Trophoblast cell (in vitro differentiated cells and primary cell): ENCODE measurements at places on chromosomes 6 and 20.

DNA sequence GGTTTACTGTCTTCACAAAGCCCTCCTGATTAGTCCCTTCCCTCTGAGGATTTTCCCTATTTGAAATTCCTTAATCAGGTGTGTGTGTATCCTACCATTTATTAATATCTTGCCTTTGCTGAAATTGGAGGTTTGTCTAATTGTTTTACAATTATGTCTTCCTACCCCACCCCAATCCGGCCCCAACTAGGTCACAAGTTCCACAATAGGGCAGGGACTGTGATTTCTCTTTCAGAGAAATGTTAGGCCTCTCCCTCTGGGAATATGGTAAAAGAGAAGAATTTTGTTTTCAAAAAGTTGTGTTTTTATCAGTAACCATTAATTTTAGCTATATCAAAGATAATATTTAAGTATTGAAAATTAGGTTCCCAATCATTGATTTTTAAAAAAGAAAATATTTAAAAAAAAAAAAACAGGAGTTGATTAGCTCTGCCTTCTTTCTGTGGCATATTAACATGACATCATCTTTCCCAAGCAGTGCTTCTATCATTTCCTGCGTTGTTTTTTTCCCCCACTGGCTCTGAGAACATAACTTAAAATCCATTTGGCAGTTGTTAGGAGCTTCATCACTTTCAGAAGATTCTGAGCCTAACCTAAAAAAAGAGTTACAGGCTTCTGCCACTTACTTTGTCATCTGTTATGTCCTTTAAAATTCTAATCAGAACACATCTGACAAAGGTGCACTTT is 36.1 kb downstream of the BLOC1S5 start:
- DNase-seq: no peak

GRCh38 chr20:56245761-56246160 is 2.8 kb upstream of the MC3R start:
- DNase-seq: no peak

GRCh38 chr20:53606364-53606985 is 12.8 kb upstream of the ZNF217 start:
- peak; percentile 42 for DNase-seq

- no peak for DNase-seq
These were observed 84.3 kb upstream of the MEI4 start for GRCh38 chr6:77568570-77568969.

GRCh38 chr6:18515767-18516166 is 128.6 kb downstream of the RNF144B start:
- DNase-seq: no peak

- no peak for DNase-seq
These were observed 73.1 kb downstream of the MKKS start for GRCh38 chr20:10360878-10361277.

- DNase-seq: peak; percentile 56
These were observed 43.2 kb downstream of the PREP start for GRCh38 chr6:105359419-105360370.

DNA sequence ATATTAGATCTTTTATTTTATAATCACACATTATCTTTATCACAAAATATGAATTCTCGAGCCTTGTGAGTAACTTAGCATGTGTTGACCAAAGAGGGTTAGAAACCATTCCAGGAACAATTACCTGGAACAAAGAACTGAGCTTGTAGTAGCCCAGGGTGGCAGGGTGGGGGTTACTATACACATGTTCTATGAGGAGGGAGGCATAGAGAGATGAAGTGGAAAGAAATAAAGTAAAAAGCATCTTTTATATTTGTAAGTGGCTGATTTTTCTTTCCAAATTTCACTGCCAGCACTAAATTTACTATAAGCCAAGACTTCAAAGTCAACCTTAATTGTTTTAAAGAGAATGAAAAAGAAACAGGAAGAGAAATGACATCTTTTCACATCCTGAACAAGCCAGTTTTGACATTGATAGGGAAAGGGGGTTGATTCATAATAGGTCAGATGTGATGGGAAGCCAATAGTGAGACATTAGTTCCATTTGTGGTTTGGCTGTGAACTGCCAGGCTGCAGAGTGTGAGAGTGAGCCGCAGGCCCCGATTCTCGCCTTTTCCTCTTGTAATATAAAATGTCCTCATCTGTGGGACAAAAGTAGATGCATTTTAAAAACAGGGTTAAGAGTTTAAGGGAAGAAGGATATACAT is 52.7 kb upstream of the MYB start:
- DNase-seq: no peak

DNA sequence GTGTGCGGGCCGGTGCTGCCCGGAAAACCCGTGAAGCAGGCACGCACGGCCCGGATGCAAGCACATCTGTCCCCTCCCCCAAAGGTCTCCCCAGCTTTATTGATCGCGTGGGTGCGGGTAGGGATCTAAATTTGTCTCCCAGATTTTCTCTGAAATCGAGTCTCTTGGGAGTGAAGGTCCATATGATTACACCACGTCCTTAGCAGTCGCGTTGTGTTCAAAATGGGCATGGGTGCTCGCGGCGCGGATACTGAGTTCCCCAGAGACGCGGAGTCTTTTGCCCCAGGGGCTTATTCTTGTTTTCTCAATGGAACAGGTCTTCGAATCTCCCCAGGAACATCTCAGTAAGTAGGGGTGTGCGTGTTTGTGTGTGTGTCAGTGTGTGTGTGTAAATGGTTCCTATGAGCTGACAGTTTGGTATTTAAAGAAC is 2.8 kb upstream of the ZNF292 start:
- DNase-seq: no peak

GRCh38 chr6:105862936-105863607 is 223.1 kb upstream of the PRDM1 start:
- DNase-seq: no peak

DNA sequence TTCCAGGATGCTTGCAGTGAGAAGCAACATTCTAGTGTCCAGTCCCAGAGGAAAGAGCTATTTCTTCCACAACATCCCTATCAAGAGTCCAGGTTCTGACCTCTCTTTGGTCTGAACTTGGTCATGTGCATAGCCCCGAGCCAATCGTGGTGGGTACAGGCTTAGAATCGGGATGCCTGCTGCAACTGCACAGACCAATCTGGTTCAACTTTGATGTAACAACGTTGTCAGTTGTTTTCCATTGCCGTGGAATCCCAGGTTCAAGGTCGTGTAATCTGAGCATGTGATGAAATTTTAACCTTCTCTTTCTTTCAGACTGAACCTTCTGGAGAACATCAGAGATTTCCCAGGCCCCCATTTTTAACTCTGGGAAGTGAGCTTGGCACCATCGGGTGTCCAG is 130.5 kb downstream of the ANKRD60 start:
- no peak for DNase-seq

- DNase-seq: no peak
These were observed 240.3 kb downstream of the TPBG start for GRCh38 chr6:82603871-82604270.

DNA sequence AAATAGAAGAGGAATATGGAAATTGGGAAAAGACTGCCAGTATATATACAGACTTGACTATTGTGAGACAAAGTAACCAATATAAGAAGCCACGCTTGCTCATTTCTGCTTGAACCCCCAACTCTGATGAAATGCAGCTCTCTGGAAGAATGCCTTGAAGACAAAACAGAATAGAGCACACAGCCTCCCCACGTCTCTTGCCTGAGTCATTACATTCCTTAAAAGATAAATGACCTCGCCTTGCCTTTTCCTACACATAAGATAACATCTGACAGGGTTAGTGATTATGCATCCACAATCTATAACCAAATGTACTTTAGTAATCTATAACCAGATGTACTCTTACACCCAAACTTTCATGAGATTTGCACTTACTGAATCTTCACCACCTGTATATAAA is 141.1 kb upstream of the EEF1E1 start:
- peak; percentile 30 for DNase-seq

DNA sequence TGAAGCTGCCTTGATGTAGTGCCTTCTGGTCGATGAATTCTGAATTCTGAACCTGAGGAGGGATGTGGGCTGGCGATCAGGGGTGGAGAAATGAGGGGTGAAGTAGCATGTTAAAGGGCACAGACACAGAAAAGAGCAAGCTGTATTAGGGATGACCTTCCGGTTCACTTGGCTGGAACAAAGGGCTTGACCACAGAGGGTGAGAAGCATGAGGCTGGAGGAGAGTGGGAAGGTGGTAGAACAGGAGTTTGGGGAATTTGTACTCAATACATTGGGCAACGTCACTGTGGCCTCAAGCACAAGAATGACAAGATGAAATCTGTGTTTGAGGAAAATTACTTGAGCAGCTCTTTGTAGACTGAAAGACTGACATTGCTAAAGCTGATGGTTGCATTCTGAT is 155.8 kb downstream of the SOBP start:
- DNase-seq: peak; percentile 87

DNA sequence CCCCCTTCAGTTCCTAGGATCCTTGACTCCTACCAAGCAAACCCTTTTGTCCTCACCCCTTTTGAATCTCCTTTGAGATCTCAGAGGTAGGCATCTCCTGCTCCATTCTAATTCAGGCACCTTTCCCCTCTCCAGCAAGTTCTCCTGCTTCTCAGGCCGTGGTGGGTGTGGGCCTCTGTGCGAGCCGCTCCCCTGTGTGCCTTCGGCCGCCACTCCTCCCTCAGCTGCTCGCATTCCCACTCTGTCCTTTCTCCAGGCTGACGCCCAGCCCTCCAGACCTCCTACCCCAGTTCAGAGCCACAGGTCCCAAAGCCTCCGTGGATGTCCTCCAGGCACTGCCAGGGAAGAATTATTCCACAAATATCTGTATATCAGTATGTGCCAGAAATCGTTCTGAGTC is 19.7 kb upstream of the RPS6KA2 start:
- DNase-seq: no peak

GRCh38 chr20:58598211-58599015 is 52.7 kb upstream of the STX16 start:
- peak; percentile 24 for DNase-seq

GRCh38 chr20:35950093-35950492 is 4.2 kb downstream of the SCAND1 start:
- no peak for DNase-seq

- DNase-seq: no peak
These were observed 174.6 kb downstream of the ZDHHC14 start for GRCh38 chr6:157555455-157556143.

DNA sequence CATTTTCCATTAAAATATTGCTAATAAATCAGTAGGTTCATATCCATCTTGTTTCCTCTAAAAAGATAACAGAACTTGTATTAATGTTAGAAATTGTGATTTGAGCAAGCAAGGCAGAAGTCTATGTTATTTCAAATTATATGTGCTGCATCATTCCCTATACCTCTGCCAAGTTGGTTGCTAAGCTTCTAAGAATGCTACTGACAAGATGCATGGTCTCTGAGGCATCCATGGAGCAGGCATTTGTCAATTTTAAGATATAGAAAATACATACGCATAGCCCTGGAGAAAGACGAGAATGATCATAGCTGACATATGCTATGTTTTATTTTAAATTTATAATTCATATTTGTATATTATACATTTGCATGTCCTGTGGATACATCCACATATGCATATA is 168.3 kb upstream of the THEMIS start:
- DNase-seq: no peak

DNA sequence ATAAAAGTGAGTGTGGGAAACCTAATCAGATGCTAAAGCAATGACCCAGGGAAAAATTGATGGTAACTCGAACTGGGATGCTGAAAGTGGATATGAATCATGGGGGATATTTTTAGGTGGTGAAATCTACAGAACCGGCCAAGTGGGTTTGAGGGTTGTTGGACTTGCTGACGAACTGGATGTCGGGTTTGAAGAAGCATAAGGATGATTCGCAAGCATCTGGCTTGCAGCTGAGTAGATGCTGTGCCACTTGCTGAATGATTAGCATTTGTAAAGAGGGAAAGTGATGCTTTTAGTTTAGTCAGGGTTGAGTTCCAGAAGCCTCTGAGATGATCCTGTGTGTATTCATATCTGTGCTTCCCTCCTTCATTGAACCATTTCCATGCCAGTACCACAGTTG is 54.9 kb downstream of the UBR2 start:
- no peak for DNase-seq

GRCh38 chr20:38857703-38858102 is 52.2 kb downstream of the PPP1R16B start:
- DNase-seq: no peak

- no peak for DNase-seq
These were observed 230.9 kb upstream of the DTNBP1 start for GRCh38 chr6:15893556-15894253.

- no peak for DNase-seq
These were observed 7.6 kb downstream of the GSS start for GRCh38 chr20:34948030-34948429.

DNA sequence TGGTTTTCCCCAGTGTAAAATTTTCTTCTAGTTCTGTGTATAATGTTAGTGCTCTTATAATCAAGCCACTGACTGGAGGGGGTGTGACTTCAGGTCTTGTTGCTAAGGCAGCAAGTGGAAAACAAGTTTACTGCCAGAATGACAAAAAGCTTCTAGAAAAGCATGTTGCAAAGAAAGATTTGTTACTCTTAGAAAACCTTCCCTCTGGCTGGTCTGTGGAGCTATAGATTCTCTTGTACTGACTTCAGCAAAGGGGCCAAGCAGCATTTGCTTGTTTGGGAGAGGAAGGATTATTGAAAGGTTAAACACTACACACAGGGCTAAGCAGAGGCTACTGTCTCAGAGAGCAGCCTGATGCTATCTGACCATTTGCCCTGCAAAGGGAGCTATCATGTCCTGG is 288.8 kb downstream of the BTBD9 start:
- no peak for DNase-seq

GRCh38 chr6:71982389-71982788 is 96.0 kb downstream of the RIMS1 start:
- DNase-seq: no peak

DNA sequence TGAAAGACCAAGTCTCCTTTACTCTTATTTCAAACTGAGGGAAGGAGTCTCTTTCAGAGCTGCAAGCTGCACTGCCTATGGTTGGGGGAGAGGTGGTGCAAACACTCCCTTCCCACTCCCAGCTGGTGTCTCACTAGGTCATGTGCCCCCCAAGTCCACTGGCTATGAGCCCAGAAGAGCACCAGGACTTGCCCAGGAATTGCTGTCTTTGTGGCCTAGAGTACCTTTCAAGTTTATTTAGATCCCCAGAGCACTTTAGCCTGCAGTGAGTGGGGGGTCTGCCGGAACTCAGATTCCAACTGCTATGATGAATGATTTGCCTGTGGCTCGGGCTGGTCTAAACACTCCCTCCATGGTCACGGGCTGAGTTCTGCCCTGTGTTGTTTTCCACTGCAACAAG is 192.6 kb upstream of the CITED2 start:
- no peak for DNase-seq

DNA sequence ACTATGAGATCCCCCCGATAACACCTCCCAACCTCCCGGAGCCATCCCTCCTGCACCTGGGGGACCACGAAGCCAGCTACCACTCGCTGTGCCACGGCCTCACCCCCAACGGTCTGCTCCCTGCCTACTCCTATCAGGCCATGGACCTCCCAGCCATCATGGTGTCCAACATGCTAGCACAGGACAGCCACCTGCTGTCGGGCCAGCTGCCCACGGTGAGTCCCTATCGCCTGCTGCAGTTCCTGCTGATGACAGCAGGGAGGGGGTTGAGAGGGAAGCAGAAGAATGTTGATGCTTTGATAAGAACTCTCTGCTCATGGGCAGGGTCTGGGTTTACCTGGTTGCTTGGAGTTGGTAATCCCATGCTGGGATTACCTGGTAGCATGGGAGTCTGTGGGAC is 91.9 kb downstream of the TOX2 start:
- no peak for DNase-seq
